ENCODE measurements at places on chromosomes 1 and 21.

DNA sequence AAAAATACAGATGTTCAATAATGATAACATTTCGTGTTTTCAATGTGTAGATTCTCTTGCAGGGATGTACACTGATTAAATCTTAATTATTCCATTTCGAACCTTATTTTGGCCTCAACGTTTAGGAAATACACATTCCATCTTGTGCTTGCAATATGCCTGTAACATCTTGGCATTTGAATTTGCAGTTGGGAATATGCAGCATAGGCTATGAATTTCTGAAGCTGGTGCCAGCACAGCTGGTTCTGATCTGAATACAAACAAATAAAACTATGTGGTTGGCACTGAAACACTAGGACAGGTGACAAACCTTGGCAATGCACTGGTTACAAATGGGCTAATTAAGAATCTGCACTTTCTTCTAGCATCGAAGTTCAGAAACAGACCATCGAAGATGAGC, 108.4 kb downstream of the ERG start:
- no peak for DNase-seq

DNA sequence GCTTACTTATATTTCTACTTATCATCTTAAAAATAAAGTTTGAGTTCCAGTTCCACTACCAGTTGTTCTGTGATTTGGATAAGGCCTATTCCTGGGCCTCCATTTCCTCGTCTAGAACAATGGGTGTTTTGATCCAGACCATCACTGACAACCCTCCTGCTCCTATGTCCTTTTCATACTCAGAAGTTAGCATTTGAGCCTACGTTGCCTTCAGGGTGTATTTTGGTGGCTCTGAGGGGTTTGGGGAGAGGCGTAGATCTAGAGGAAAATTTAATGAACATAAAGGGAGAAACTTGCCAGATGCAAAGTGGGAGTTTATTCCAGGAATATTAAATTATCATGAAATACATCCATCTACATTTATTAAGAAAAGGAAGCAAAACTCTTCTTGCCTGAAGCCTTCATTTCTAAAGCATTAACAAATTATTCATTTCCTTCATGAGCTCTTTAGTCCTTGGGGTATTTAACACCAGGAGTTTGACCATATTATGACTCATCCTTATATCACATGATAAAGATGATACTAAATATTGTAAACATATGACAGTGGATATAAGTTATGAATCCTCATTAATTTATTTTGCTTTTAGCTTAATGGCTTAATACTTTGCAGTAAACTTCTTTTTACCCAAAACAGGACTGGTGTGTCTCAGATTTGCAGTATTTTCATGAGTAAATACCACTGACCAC, 47.2 kb upstream of the SYT14 start:
- DNase-seq, result no peak

GRCh38 chr1:177444997-177445746, 274.4 kb downstream of the BRINP2 start:
- DNase-seq, result no peak

GRCh38 chr1:17347769-17348592, 24.0 kb upstream of the PADI6 start:
- no peak for DNase-seq

DNA sequence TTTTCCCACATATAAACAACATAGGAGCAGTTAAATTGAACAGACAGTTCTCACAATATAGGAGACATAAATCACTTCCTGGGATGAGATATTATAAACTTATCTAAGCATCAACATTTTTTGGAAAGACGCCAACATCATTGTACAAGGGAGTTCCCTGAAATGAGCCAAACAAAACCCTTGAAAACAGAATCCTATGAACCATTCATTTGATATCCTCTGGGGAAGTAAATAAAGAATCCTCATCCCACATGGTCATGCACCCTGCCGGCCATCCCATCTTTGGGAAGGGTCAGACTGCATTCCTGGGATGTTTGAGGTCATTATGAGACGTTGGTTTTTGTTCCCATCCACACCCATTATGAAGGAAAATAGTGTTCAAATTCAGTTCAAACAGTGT, 111.8 kb upstream of the USP25 start:
- DNase-seq, result no peak

All from NCI-H1417 (cell line).